ENCODE measurements at places on chromosomes 4 and X.

DNA sequence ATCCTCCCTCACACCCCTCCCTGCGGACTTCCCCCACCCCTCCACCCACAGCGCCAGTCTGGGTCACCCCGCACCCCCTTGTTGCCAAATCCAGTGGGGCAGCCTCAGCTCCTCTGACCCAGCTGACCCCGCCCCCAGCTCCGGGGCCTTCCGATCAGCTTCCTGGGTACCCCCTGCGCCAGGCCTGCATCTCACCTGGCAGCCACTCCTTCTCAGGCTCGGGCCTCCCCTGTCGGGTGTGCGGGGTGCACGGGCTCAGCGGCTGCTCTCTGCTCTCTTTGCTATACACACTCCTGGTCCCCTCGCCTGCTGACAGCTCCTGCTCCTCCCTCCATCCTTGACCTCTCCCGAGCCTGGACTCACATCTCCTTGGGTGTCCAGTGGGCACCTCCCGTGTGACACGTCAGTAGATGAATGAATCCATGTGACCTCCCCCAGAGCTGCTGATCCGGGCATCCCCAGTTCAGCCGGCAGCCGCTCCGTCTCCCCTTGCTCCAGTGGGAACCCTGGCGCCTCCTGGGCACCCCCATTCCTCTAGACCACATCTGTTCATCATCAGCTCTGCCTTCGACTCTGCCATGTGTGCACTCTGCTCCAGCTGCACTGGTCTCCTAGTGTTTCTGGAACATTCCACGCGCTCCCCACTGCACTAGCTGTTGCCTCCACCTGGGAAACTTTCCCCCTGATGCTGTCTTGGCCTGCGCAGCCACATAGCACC lies 9.9 kb downstream of the CFAP99 start:
- DNase-seq, result no peak

GRCh38 chr4:94650134-94650495 lies 107.6 kb upstream of the BMPR1B start:
- DNase-seq, result no peak

- no peak for DNase-seq
These were observed 18.4 kb upstream of the AFF1 start for GRCh38 chr4:86916392-86916791.

DNA sequence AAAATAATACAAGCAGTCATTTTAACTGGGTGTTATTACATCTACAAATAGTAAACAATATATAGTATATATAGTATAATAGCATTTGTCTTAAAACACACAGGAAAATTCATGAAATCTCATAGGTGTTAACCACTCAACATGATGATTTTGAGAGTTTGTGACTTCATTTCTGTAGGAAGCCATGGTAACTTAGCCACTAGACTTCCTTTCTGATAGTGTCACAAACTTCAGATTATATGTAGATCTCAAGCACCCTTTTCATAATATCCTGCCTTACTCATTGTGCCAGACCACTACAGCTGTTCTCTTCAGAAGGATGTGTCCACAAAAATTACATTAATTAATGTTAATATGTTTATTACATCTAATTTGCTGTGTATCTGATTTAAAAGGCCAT lies 1250.6 kb downstream of the ADGRL3 start:
- DNase-seq, result no peak

DNA sequence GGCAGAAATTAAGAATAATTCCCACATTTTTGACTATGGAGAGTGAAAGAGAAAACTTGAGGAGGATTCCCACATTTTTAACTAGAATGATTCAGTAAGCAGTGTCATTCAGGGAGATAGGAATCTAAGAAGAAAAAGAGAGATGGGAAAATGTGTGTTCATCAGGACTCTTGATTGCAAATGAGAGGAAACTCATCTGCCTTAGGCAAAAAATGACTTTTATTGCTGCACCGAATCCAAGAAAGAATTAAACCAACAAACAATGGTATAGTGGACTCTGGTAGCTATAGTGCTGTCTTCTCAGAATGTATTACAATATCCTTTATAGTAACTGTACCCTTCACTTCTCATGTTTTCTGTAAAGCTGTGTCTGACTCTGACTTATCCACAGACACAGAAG lies 15.0 kb upstream of the TMEM144 start:
- no peak for DNase-seq

DNA sequence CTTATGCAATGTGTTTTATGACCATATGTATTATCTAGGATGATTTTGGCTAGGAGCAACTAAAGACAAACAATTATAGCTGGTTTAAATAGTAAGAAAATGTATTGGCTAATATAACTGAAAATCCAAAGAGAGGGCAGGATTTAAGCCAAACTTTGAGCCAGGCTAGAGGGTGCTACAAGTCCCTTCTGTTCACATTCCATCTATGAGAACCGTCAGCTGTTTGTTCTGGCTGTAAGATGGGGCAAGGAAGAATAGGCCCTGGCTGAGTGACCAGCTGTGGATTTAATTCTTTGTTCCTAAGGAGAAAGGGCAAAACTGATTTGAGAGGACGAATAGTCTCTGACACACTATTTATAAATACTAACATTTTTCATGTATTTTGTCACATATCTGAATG lies 79.2 kb upstream of the UGT8 start:
- DNase-seq, result no peak

DNA sequence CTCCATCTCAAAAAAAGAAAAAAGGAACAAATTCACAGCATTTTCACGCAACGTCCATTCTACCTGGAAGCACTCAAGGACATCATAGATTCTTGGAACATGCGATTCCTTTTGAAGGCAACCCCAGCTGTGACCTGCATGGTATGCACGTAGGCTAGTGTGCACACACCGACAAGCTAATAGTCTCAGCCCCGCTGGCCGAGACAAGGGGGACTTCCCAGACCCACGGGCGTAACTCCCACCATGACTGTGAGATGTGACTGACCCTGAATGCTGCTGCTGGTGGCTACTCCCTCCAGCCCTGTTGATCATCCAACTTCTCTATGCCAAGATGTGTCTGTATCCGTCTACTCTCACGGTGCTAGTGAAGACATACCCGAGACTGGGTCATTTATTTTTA lies 78.3 kb downstream of the CRLF2 start:
- DNase-seq, result no peak

DNA sequence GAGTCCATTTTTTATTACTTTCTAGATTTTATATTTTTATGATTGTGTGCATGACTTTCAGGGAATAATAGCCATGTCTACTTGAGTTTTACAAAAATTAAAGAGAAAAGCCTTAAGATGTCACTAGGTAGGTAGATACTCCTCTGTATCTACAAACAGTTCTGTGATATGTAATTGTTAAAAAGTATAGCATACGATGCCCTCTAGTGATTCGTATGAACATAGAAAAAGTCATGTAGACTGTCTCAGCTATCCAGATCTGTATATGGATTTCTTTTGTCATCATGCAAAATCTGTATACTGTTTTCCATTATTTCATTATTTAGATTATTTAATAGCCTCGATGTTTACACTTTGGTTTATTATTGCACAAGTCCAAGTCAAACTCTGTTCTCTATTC lies 856.6 kb downstream of the CENPC start:
- no peak for DNase-seq

GRCh38 chrX:101391831-101392230 lies 1.0 kb downstream of the RPL36A start:
- DNase-seq, result no peak

- DNase-seq, result no peak
These were observed 121.1 kb downstream of the SPATA18 start for GRCh38 chr4:52172166-52172565.

- DNase-seq, result no peak
These were observed 156.3 kb upstream of the NOCT start for GRCh38 chr4:138859254-138859653.

DNA sequence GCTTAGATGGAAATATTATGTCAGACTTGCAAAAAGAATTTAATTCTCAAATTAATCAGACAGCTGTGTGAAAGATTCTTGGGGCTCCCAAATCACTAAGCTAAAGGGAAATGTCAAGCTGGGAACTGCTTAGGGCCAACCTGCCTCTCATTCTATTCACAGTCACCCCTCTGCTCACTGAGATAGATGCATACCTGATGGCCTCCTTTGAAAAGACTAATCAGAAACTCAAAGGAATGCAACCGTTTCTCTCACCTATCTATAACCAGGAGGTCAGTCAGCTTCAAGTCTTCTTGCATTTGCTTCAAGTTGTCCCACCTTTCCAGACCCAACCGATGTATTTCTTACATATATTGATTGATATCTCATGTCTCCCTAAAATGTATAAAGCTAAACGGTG lies 882.7 kb downstream of the CENPC start:
- DNase-seq, result no peak

Measured in activated gamma-delta T cell (primary cell).